ENCODE measurements at places on chromosomes 3 and 15. TPM values are rescaled to one million over a fixed set of nuclear protein-coding genes. Genes with fewer than 3 reads are reported as not detected.
A peak's percentile ranks its signal among the peaks of the same experiment; 100 is the strongest.

GRCh38 chr3:100041328-100041749 is 73.0 kb downstream of the FILIP1L start:
- peaks cover 7% of the 10 kb centered on the region for H3K4me1 ChIP-seq
- DNase-seq = no peak
- H3K36me3 ChIP-seq = peaks cover 2% of the 10 kb centered on the region

Gene NR2E3
- total RNA-seq = not detected

Gene PLA2G4D
- not detected for total RNA-seq

DNA sequence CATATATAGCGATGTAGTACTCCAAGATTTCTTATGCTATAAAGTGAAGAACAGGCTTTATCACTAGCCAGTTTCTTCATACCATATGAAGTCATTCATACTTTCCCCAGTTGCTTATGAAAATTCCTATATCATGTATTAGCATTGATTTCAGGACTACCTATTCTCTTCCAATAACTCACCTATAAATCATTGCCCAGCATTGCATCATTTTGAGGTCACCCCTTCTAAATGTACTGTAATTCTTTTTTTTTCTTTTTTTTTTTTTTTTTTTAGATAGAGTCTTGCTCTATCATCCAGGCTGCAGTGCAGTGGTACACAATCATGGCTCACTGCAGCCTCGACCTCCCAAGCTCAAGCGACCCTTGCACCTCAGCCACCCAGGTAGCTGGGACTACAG is 27.1 kb downstream of the RTP3 start:
- no peaks in the 10 kb centered on the region for H3K4me1 ChIP-seq
- DNase-seq = no peak
- H3K36me3 ChIP-seq = no peaks in the 10 kb centered on the region
- no peak overlapping the region for H3K4me3 ChIP-seq
- no peak overlapping the region for H3K27ac ChIP-seq

Gene TF
- total RNA-seq = 0.97 TPM

DNA sequence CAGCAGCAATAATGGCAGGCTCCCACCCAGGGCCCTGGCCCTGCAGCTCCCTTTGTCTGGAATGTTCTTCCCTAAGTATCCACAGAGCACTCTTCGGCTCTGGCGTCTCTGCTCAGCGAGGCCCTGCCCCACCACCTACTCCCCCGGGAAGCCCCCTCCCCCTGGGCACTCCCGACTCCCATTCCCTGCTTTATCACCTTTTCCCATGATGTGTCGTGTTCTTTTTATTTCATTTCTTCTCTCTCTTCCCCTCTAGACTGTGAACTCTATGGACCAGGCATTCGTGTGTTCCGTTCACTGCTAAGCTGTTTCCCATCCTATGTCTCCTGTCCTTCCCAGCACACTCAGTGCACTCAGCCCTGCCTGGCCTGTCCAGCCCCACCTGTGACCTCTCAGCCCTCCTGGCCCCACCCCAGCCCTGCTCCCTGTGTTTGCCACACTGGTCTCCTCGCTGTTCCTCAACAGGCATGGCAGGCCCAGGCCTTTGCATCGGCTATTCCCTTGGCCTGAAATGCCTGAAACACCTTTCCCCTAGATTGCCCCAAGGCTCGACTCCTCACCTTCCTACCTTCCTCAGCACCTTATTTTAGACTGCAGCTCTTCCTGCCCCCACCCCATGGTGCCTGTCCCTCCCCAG is 107.4 kb downstream of the TPRA1 start:
- H3K4me3 ChIP-seq = no peak overlapping the region
- peak; percentile 20 for DNase-seq
- peaks cover 49% of the 10 kb centered on the region for H3K27me3 ChIP-seq
- H3K4me1 ChIP-seq = peaks cover 15% of the 10 kb centered on the region
- no peak overlapping the region for H3K27ac ChIP-seq

Gene TMCO5A
- total RNA-seq = not detected

- no peak overlapping the region for H3K4me3 ChIP-seq
- peaks cover 15% of the 10 kb centered on the region for H3K27me3 ChIP-seq
- no peaks in the 10 kb centered on the region for H3K36me3 ChIP-seq
- H3K27ac ChIP-seq = no peak overlapping the region
Observed at GRCh38 chr3:141065258-141065657, 14.1 kb downstream of the SPSB4 start.

Gene SNTN
- total RNA-seq = not detected

Gene GCSAM
- 11.8 TPM for total RNA-seq

Gene TMC3
- not detected for total RNA-seq

DNA sequence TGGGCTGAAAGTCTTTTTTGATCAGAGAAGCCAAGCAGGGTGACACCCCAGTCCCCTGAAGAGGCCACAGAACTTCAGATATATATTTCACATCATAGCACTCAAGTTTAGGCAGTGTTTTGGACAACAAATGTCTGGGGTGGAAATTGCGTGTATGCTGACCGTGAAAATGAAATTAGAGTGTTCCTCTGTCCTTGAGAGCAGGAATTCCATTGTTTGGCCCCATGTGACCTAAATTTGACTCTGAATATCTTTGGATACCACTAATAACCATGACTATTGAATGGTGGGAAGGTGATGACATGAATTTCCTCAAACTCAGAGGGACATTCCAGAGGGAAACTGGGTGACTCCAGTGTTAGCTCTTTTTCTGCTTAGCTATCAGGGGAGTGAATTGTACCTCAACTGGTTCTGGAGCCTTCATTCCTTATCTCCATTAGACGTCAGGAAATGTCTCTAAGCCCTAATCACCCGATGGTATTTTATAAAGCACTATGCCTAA is 263.5 kb upstream of the RASGRP1 start:
- H3K36me3 ChIP-seq = no peaks in the 10 kb centered on the region
- H3K27ac ChIP-seq = no peak overlapping the region
- no peak overlapping the region for H3K4me3 ChIP-seq
- peaks cover 9% of the 10 kb centered on the region for H3K27me3 ChIP-seq
- DNase-seq = no peak
- no peaks in the 10 kb centered on the region for H3K4me1 ChIP-seq

GRCh38 chr3:102255736-102256135 is 179.1 kb upstream of the ZPLD1 start:
- no peaks in the 10 kb centered on the region for H3K4me1 ChIP-seq
- peaks cover 24% of the 10 kb centered on the region for H3K27me3 ChIP-seq
- H3K36me3 ChIP-seq = no peaks in the 10 kb centered on the region
- H3K4me3 ChIP-seq = no peak overlapping the region
- DNase-seq = no peak

DNA sequence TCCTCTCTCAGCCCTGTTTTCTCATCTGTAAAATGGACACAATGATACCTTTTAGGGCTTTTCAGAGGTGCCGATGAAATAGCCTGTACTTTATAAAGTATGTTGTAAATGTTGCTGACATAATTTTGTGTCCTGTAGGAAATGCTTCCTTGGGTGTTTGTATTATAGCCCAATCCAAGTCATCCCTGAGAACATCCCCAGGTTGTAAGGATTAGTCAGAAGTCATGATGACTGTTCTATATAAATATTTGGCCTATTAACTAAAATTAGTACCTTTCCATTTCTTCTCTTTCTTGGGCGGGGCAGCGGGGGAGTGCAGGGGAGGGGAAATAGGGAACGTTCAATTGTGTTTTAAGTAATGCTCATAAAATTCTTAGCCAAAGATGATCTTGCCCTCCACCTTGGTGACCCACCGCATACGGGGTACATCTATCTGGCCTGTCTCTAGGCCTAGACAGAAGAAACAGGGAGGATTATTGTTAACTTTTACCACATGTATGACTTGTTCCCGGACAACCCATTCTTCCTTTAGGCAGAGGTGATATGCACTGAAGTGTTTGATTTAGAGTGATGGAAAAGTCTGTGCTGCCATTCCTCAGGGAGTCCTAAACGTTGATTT is 120.7 kb downstream of the VGLL4 start:
- H3K27ac ChIP-seq = no peak overlapping the region
- H3K4me1 ChIP-seq = no peaks in the 10 kb centered on the region
- no peaks in the 10 kb centered on the region for H3K27me3 ChIP-seq
- no peak for DNase-seq

Gene THSD4
- total RNA-seq = not detected

DNA sequence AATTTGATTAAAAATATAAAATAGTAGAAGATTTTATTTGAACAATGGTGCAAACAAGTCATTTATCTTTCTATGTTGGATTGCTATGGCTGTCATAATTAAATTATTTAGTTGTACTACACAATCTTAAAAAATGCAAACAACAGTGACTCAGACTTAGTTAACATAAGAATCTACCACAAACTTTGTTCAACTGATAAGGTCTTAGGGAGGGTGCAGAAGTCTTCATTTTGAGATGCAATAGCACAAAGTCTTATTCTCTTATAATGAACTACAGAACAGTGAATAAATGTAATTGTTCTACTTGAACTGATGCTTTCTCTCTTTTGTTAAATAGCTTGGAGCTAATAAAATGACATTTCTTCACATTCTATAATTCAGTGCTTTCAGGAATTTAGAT is 482.8 kb upstream of the NAALADL2 start:
- H3K27ac ChIP-seq = no peak overlapping the region
- no peaks in the 10 kb centered on the region for H3K4me1 ChIP-seq
- H3K4me3 ChIP-seq = no peak overlapping the region

All from activated naive CD8-positive, alpha-beta T cell treated with anti-CD3 and anti-CD28 coated beads, Interleukin-2, amount 10 ng/mL, durations not matched to agents 7 days and 5 days (primary cell).